Cerebellum (tissue), 4 donors: ENCODE measurements at places on chromosomes 2 and 18. TPM values are rescaled to one million over a fixed set of nuclear protein-coding genes. Genes with fewer than 3 reads are reported as not detected.

The ACTR2 gene
- total RNA-seq, result 84.7 TPM

The ADRA2B gene
- total RNA-seq, result not detected

The GPR55 gene
- not detected for total RNA-seq

The IL36B gene
- not detected for total RNA-seq

DNA sequence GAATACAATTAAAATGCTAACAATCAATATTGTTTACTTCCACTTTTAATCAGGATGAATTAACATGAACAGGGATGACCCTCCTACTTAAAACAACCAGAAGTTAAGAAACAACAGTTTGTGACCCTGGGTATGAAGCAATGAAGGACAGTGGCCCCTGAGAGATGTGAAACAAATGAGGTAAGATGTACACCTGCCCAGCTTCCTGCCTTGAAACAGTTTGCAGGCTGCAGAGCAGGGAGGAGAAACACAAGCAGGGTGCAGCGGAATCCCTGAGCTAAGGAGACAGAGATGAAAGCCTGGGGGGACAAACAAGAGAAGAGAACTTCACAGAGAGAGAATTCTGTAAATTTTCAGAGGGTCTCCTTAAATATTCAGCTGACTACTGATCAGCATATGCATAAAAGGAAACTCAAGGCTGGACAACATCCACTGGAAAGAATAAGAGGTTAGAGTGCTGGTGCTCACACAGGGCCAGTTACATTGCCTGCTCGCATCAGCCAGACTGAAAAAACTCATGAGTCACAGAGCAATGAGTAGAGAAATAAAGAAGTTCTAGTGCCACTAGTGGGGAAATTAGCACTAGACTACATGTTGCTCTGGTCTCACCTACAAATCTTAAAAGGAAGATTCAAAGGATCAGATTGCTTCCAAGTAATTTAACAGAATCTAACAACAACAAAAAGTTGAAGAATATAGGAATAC, 106.4 kb downstream of the PID1 start:
- DNase-seq, result no peak

DNA sequence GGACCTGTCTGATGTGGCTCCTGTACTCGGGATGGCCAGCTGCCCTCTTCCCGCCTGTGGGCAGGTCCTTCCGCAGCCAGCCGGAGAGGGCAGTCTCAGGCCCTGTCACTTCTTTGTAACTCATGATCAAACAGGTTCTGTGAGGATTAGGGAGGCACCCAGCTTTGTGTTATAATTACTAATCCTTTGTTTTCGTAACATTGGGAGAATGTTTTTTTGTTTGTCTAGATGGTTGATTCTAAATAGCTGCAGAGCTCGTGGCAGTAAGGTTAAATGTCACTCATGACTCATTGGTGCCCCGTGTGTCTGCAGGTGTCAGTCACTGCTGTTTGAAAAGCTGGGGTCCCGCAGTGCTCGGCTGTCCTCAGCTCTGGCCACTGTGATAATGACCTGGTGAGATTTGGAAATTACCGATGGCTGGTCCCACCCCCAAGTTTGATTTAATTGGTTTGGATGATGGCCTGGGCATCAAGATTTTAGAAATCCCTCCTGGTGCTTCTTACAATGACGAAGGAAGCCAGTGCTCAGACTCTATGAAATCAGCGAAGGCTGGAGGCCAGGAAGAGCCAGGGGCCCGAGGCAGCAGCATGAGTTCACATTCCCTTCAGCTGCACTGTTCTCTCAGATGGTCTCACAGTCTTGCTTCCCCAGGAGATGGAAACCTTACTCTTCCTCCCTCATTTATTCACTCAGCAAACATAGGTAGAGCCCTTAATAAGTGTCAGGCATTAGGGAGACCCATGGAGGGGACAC, 172.8 kb downstream of the VAPA start:
- DNase-seq, result no peak

DNA sequence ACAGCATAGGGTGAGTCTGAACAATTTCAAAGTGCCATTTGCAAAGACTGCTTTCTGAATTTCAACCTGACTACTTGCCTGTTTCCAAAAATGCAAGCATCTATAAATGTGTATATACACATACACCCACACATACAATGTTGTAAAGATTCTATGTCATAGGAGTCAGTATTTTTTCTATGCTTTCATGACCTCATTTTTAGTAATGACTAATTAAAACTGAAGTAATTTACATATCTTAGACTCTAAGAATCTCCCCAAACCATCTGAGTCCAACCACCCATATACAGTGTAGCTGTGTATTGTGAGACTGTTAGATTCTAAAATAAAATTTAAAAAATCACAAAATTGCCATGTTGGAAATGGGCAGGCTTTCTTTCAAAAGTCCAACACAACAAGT, 162.0 kb upstream of the STK17B start:
- DNase-seq, result no peak
